ENCODE measurements at places on chromosomes 5 and 9.
A peak's percentile ranks its signal among the peaks of the same experiment; 100 is the strongest.

GRCh38 chr9:106479679-106480078 lies 383.3 kb upstream of the ZNF462 start:
- no peak for DNase-seq

DNA sequence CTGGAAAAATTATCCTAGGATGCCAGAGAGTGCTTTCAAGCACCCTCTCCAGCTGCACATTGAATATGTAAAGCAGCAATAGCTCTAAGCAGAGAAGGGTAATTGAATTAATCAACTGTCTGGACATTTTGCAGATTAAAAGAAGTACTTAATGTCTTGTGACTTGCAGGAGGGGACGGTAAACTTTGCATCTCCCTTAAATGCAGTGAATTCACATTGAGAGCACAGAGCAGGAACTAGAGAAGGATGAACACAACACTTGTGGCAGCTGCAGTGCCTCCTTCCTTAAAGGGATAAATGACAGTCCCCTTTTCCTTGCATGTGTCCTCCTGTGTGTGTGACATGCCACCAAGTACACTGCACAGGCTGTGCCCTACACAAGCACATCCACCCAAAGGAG lies 7.4 kb upstream of the CDK5RAP2 start:
- DNase-seq, result no peak

GRCh38 chr9:69469136-69469535 lies 144.1 kb downstream of the ENTREP1 start:
- no peak for DNase-seq

DNA sequence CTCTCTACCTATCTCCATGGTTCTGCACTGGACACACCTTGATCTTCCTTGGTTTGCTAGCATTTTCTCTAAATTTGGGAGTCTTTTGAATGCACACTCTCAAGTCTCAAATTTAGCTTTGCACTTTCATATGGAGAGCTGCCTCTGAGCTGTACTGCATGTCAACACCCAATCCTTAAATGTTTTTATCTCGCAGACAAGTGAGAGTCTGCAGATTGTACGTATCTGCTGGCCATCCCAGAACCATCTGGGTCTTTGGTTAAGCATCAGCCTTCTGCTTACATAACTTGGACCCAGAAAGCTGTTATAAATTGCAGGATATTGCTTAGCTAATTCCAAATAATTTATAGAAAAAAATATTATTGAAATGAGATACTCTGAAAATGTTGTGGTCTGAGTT lies 111.4 kb upstream of the GRAMD2B start:
- DNase-seq, result no peak

DNA sequence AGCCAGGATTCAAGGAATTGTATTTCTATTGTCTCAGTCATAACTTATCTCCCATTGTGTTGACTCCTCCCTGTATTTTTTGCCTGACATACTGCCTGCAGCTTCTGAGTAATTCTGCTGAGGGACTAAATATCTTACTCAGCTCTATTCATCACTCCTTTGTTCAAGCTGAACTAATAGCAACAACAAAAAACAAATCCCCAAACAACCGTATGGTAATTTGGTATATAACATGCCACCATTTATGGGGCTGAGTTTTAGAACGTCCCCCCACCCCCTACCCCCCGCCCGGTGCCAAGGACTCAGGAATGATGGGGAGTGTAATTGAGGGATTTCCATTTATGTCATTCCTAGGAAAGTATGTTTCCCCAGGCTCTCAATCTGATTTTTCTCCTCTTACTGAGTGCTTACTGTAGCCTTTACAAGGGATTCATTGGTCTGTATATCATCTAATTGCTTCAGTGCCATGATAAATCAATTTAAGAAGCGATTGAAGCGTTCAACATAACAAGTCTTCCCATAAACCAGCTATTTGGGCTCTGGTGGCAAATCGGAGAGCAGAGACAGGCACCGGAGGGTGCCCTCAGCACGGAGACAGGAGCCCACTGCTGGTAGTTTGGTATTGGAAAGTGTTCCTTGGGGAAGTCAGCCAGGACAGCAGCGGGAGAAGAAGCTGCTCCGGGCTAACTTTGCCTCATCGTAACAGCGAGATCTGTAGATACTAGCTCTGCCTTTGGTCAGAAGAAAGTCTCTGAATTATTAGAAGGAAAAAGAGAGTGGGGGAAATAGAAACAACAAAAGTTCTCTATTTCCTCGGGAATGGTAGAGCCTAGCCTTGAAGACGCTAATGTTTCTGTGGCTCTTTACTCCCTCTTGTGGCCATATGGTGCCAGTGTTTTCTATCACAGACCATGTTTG lies 40.7 kb upstream of the HSD17B4 start:
- DNase-seq, result peak; percentile 36

DNA sequence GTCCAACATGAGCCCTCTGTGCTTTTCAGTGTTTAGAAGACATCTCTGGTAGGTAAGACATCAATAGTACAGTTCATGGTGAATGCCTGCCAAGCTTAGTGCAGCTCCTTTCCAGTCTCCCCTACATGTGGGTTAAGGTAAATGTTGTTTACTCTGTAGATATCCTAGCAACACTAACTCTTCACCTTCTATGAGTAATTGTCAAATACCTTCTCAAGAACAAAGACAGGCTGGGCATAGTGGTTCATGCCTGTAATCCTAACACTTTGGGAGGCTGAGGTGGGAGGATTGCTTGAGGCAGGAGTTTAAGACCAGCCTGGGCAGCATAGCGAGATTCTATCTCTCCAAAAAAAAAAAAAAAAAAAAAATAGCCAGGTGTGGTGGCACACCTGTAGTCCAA lies 18.7 kb upstream of the RASGRF2 start:
- DNase-seq, result no peak

GRCh38 chr5:25033658-25034057 lies 388.9 kb upstream of the CDH10 start:
- no peak for DNase-seq

DNA sequence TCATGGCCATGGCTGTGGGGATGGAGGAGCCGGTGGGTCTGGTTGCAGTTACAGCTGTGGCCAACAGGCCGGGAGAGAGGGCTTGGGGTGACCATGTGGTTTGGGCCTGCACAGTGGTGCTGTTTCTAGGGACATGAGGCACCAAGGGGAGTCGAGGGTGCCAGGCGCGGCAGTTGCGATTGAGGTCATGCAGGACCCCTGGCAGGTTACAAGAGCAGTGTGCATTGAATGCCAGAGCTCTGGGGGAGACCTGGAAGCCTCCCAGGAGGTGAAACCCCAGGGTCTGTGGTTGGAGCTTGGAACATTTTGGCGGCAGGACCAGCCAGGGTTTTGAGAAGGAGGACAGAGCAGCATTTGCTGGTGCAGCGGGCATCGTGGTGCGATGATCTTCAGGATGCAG lies 21.7 kb downstream of the RXRA start:
- DNase-seq, result no peak

Measured in DMS153 (cell line).